SJSA1 (cell line): ENCODE measurements at places on chromosomes 3 and 15.
A peak's percentile ranks its signal among the peaks of the same experiment; 100 is the strongest.

DNA sequence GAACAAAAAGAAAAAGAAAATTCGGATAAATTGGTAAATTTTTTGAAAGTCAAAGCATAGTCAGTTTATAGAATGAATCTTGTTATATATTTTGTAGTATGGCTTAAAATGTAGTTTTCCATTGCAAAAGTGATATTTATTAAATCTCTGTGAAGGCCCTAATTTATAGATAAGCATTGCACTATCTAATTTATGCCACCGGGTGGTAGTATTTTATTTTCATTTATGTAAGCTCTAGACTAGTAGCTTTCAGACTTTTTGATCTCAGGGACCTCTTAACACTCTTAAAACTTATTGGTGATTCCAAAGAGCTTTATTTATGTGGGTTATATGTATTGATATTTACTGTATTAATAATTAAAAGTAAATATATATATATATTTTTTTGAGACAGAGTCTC is 133.9 kb upstream of the LRRFIP2 start:
- DNase-seq: peak; percentile 2

DNA sequence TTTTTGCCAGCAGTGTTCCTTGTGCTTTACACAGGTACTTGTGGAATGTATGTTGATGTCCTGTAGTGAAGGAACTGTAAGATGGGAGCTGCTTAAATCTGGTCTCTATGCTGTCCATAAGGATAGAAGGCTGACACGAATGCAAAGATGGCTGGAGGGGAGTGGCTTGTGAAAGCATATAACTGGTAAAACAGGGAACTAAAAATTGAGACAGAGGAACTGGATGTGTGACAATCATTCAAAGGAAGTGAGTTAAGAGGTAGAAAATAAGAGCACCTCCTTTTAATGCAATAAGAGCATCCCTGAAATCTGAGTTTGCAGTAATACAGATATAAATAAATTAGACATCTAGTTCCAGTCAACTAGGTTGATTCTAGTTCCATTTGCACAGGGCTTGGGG is 35.2 kb downstream of the RNF13 start:
- no peak for DNase-seq

GRCh38 chr3:169992156-169992555 is 25.5 kb downstream of the SEC62 start:
- DNase-seq: no peak

DNA sequence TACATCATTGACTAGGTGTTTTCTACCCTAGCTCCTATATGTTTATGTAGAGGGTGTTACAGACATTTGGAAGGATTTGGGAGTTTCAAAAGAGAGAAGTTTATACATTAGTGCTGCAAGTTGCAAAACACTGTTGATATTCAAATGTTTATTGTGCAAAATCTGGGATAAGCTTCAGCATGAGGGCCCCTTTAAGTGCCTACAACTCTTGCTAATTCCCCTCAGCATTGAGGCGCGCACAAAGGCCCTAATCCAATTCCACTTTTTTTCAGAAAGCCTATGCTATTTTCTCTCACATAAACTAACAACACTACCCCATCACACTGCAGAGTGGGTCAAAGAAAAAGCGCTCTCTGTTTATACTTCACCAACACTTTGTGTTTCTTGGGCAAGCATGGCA is 208.0 kb downstream of the NR2F2 start:
- no peak for DNase-seq

- DNase-seq: no peak
These were observed 29.9 kb upstream of the FBN1 start for GRCh38 chr15:48675436-48675835.

- DNase-seq: peak; percentile 85
These were observed 48.3 kb upstream of the CGNL1 start for GRCh38 chr15:57327985-57328471.

DNA sequence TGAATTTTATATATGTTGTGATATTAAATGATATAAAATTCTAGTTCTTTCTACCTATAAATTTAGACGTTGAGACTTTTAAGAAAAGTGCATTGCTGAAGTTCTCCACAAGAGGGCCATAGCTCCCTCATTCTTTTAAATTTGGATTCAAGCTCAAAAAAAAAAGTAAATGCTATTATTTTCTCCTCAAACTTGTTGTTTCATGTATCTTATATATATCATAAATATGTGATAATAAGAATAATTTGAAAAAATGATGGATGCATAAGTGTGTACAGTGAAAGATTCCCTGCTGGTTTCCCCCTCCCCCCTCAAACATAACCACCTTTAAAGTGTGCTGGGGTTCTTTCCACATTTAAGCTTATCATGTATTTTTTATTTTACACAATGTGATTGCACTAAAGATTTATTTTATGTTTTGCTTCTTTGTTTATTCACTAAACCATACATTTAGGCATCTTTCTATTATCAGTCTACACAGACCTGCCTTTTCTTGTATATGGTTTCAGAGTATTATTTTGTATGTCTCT is 769.4 kb upstream of the GOLIM4 start:
- peak; percentile 15 for DNase-seq

- no peak for DNase-seq
These were observed 137.9 kb upstream of the LIPC start for GRCh38 chr15:58293622-58294550.

DNA sequence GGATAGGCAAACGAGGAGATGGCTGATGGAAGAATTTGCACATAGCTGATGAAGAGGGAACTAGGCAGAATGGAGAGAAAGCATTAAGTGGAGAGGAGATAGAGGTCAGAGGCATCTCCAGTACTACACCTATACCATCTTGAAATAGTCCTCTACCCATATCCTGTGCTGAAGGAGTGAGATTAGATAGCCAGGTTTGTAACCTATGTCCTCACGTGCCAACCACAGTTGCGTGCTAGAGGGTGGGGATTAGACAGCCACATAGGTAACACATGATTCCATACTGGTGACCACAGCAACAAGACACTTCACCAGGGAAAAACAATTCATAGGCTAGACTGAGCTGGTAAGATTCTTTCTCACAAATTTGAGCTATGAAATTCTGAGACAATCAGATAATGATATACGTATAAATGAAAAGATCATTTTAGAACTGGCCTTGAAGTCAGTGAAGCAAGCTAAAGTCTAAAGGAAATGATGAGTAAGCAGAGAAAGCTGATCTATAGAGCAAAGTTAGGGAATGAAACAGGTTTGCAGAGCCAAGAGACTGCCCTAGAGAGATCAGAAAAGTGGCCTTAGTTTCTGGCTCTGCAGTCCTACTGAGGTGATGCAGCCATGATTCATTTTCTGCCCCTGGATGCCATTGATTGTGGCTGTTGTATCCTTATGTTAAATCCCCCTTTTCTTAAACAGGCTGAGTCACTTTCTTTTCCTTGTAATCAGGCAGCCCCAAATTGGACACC is 17.7 kb downstream of the MYNN start:
- no peak for DNase-seq

DNA sequence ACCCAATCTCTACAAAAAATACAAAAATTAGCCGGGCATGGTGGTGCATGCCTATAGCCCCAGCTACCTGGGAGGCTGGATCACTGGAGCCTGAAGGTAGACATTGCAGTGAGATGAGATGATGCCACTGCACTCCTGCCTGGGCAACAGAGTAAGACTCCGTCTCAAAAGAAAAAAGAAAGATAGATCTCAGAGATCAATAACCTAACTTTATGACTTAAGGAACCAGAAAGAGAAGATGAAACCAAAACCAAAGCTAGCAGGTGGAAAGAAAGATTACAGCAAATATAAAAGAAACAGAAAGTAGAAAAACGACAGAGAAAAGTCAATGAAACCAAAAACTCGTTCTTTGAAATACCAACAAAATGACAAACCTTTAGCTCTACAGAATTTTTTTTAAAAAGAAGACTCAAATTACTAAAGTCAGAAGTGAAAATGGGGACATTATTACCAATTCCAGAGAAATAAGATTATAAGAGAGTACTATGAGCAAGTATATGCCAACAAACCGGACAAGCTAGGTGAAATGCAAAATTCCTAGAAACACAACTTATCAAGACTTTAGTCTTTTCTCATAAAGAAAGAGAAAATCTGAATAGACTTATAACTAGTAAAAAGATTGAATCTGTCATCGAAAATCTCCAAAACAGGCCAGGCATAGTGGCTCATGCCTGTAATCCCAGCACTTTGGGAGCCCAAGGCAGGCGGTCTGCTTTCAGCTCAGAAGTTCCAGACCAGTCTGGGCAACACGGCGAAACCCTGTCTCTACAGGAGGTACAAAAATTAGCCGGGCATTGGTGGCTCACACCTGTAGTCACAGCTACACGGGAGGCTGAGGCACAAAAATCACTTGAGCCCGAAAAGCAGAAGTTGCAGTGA is 35.0 kb downstream of the ACAP2 start:
- DNase-seq: no peak

GRCh38 chr3:178236555-178237277 is 299.5 kb upstream of the KCNMB2 start:
- DNase-seq: no peak

GRCh38 chr15:51675234-51675633 is 6.1 kb upstream of the SCG3 start:
- DNase-seq: no peak

DNA sequence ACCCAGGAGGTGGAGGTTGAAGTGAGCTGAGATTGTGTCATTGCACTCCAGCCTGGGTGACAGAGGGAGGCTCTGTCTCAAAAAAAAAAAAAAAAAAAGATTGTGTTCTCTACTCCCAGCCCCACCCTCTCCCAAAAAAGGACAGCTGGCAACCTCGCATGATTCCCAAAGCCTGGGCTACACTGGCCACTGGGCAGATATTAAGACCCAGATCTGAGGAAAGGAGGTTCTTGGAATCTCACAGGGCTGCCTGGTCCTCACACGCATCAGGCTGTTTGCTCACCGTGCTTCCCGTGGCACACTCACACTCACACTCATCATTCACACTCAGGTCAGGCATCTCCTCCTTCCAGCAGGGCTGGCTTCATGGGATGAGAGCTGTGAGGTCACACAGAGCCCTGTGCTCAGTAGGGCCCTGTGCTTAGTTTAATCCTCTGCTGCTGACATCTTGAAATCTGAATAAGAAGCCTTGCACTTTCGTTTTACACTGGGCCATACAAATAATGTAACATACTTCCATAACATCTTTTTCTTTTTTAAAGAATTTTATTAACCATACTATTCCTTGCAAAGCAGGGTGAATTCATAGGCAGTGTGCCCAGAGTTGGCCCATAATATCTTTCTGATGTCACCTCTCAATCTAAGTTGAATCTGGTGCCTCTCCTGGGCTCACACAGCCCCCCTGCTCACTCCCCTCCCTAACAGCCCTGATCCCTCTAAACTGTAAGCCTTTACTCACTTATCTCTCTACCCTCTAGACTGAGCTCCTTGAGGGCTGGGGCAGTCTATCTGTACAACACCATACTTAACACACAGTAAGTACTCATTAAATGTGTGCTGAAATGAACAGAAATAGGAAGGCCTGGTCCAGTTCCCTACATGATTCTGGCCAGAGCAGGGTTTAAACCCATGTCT is 50.2 kb upstream of the C15orf39 start:
- DNase-seq: no peak

DNA sequence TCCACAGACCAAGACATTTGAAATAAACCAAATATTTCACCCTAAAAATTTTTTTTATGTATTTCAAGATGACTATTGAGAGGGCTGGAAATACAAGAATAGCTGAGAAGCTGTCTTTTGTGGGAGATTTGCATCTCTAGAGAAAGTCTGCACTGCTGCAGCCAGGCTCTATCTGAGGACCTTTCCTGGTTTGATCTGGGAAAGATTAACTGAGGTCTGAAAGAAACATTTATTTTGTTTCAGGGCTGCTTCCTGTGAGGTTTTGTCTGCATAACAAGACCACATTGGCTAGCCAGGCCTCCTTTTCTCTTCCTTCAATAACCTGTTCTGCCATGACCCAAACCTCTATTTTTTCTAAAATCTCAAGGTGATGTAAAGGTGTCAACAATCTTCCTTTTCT is 117.5 kb upstream of the ARHGEF26 start:
- no peak for DNase-seq

DNA sequence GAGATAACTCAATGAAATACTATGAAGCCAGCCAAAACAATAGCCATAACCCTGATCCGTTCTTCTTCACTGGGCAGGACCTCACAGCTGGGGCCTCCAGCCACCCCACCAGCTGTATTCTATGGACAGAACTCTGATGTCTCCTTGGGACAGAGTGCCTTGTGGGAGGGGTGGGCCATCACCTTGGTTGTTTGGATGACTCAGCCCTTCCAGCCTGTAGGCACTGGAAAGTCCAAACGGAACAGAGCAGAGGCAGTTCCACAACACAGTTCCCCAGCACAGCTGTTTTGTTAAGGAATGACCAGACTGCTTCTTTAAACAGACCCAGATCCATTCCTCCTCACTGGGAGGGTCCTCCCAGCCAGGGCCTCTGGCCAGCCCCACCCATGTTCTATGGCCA is 31.9 kb upstream of the ZBED2 start:
- peak; percentile 58 for DNase-seq

GRCh38 chr15:62454567-62455172 is 289.6 kb upstream of the C2CD4B start:
- peak; percentile 70 for DNase-seq

DNA sequence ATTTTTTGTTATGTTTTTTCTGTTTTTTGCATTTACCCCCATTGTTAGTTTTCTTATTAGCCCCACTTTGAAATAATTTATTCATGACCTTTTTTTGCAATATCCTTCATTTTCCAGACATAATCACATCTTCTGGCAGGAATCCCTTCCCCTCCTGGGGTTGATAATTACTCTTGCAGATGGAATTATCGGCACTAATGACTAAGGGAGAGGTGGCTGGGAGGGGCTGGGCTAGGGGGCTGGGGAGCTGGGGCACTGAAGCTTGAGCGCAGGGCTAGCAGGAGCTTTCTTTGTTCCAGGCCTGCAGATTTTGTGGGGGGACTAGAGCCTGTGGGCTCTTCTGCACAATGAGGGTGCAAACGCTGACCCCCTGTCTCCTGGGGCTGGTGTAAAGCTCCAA is 77.8 kb downstream of the RAB11A start:
- no peak for DNase-seq

DNA sequence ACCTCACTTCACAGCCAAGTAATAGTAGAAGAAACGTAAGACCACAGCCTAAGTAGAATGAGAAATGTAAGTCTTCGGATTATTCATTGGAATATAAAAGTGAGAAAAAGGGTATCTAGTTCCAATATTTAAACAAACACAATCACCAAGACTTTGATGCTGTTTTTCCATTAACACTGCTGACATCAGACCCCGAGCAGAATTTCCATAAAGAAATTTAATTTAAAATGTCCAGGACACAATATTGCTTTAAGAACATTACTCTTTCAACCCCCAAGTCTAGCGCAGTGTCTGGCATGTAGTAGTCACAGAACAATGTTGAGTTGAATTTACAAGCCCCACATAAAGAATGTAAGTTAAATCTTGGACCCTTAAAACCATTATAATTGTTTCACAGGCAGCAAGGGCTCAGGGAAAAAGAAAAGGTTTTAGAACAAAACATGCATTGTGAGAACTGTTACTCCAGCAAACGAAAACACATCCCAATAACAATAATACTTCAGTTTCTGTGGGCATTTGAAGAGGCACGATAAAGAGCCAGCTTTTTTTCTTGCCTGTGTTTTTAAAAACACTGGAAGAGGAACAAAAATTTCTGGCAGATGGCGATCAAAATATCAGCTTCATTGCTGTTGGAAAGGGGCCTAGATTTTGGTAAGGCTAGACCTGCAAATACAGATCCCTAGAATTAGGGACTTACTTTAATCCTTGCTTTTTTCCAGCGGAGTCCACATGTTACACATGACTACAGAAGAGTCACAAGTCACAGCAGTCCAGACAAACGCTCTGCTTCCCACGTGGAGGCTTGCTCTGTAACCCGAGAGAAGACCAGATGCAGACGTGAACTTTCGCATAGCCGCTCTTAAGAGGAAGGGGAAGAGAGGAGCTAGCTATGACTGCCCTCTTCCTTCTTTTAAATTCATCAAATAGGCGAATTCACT is 77.9 kb upstream of the IGSF10 start:
- no peak for DNase-seq
